ENCODE measurements at places on chromosomes 3 and 15. TPM values are rescaled to one million over a fixed set of nuclear protein-coding genes. Genes with fewer than 3 reads are reported as not detected.

TMEM45A gene
- total RNA-seq: 15.9 TPM

WDR76 gene
- 6.2 TPM for total RNA-seq

GLDN gene
- total RNA-seq: 21.8 TPM

SPINK8 gene
- not detected for total RNA-seq

SNURF gene
- total RNA-seq: 11.5 TPM

MCF2L2 gene
- 1.2 TPM for total RNA-seq

DNA sequence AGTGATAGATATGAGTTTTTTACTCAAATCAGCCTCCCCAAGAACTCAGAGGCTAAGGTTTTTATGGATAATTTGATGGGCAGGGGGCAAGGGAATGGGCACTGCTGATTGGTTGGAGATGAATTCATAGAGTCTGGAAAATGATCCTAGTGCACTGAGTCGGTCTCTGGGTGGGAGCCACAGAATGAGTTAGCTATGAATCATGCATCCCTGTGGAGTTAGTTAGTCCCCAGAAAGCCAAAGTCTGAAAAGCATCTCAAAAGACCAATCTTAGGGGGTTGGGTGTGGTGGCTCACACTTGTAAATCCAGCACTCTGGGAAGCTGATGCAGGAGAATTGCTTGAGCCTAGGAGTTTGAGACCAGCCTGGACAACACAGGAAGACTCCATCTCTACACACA is 516.1 kb downstream of the AGBL1 start:
- no peaks in the 10 kb centered on the region for H3K27me3 ChIP-seq
- no peak overlapping the region for H3K4me3 ChIP-seq
- H3K27ac ChIP-seq: no peak overlapping the region
- DNase-seq: no peak
- H3K36me3 ChIP-seq: no peaks in the 10 kb centered on the region

- no peaks in the 10 kb centered on the region for H3K27me3 ChIP-seq
- H3K36me3 ChIP-seq: no peaks in the 10 kb centered on the region
- H3K27ac ChIP-seq: no peak within 1 kb of the TSS
- peak within 1 kb of the TSS; percentile 52 for H3K4me3 ChIP-seq
These were observed at the start of gene PRRT3 for GRCh38 chr3:9951962-9952805. TSS of gene PRRT3 (minus strand) at chr3:9952408. CDS start at chr3:9950115, 2,293 bp downstream.

GRCh38 chr3:148599481-148599880 is 98.2 kb upstream of the AGTR1 start:
- no peaks in the 10 kb centered on the region for H3K27me3 ChIP-seq
- H3K36me3 ChIP-seq: no peaks in the 10 kb centered on the region
- DNase-seq: no peak
- H3K4me1 ChIP-seq: no peaks in the 10 kb centered on the region
- H3K27ac ChIP-seq: no peak overlapping the region

DNA sequence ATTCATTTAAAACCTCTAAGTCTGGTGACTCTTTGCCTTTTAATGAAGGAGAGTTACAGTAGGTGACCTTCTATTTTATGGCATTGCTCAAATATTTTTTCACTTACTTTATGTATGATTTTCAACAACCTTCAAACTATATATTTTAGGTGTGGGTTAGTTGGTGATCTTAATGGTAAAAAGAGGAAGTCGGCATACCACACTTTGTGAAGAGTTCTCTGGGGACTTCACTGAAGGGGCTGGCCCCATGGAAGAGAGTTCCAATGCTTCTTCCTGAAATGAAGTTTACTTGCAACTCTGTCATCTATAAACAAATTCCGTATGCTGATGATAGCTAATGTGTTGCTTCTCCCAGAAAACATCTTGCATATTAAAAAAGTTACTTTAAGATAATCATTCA is 647.0 kb upstream of the SGO1 start:
- H3K4me3 ChIP-seq: no peak overlapping the region
- no peaks in the 10 kb centered on the region for H3K36me3 ChIP-seq
- DNase-seq: no peak
- H3K27me3 ChIP-seq: no peaks in the 10 kb centered on the region

DNA sequence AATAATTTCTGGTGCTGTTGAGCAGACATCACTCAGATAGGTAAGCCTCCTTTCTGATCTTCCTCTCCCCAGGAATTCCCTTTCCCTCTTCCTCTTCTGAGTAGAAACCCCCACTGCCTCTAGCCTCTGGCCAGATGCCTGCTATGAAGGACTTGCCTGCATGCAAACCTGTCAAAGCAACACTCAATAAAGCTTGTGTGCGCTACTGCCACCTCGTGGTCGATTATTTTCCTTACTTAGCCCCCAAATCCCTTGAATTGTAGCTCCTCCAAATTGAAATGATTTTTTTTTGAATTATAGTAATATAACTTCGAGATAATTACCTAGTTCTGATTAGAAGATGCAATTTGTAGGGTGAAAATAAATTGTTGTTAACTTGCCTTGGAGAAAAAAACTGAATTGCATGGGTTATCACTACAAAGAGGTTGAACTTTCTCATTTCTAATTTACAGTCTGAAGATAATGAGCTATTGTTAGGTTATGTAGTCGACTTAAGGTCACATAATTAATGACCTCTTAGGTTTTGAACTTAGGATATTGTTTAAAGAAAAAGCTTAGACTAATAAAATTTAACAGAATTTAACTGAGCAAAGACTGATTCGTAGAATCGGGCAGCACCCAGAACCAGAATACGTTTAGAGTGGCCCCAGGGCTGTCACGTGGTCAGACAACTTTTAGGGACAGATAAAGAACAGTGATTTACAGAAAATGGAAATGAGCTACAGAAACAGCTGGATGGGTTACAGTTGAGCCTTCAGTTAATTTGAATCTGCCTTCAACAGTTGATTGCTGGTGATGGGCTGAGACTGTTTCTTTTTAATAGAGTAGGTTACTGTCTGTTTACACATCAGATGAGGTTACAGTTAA is 269.3 kb downstream of the ARPP21 start:
- H3K27me3 ChIP-seq: no peaks in the 10 kb centered on the region
- H3K4me3 ChIP-seq: no peak overlapping the region
- H3K27ac ChIP-seq: no peak overlapping the region
- H3K4me1 ChIP-seq: no peaks in the 10 kb centered on the region
- DNase-seq: peak; percentile 61

GRCh38 chr3:27642796-27643195 is 79.3 kb downstream of the EOMES start:
- no peak overlapping the region for H3K4me3 ChIP-seq
- no peaks in the 10 kb centered on the region for H3K4me1 ChIP-seq
- no peaks in the 10 kb centered on the region for H3K36me3 ChIP-seq
- H3K27me3 ChIP-seq: no peaks in the 10 kb centered on the region
- no peak overlapping the region for H3K27ac ChIP-seq

DNA sequence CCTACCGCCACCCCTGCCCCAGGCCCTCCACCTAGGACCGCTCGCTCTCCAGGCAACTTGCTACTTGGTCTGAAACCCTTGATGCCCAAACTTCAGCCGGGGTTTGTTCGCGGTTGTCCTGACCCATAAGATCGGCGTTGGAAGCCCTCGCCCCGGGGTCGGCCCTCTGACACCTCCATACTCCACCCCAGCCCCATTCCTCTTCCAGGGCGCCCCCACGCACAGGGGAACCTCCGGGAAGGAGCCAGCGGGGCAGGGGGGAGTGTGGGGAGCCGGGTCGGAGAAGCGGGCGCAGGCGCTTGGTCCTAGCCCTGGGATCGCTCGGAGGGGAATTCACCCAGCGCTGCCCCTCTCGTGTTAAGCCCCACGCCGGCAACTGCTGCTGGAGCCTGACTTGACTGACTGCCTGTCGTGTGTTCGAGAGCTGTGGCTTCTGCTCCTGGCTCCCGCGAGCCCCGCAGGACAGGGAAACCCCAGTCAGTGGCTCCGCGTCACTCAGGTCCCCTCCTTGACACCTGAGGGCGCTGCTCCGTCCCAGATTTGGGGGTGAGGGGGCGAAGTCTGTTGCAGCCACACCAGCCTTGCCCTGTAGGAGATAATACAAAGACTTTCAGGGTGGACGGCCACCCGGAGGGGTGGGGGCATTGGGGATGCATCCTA is 675 bp downstream of the RYR3 start:
- H3K27me3 ChIP-seq: peaks cover 22% of the 10 kb centered on the region
- H3K36me3 ChIP-seq: no peaks in the 10 kb centered on the region
- H3K4me1 ChIP-seq: no peaks in the 10 kb centered on the region
- H3K27ac ChIP-seq: no peak overlapping the region

DNA sequence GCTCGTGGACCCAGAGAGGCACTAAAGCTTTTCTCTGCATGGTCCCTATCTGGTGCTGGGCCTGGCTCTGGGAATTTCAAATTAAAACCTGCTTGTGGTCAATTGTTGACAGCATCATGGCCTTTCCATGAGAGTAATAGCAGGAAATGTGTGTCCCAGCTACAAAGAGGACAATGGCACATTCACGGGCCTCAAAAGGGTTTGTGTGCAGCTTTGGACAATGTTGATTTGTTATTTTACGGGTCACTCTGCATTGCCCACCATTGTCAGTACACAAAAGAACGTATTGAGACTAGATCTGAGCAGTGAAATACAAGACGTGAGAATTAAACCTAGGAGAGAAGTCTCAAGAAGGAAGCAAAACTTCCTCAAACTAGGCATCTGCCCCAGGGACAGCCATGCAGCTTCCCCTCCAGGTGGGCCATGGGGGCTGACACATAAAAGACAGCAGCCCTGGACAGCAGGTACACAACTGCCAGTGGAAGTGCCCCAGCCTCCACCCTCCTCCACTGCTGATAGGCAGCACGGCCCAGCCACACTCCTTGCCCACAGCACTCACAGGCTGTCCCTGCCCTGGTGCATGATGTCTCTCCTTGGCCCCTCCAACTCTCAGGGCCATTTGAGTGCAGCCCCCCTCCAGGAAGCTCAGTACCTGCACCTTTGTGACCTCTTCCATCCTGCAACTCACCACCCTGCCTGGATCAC is 15.9 kb upstream of the LTF start:
- no peaks in the 10 kb centered on the region for H3K4me1 ChIP-seq
- no peak overlapping the region for H3K27ac ChIP-seq
- H3K36me3 ChIP-seq: no peaks in the 10 kb centered on the region
- H3K4me3 ChIP-seq: no peak overlapping the region

DNA sequence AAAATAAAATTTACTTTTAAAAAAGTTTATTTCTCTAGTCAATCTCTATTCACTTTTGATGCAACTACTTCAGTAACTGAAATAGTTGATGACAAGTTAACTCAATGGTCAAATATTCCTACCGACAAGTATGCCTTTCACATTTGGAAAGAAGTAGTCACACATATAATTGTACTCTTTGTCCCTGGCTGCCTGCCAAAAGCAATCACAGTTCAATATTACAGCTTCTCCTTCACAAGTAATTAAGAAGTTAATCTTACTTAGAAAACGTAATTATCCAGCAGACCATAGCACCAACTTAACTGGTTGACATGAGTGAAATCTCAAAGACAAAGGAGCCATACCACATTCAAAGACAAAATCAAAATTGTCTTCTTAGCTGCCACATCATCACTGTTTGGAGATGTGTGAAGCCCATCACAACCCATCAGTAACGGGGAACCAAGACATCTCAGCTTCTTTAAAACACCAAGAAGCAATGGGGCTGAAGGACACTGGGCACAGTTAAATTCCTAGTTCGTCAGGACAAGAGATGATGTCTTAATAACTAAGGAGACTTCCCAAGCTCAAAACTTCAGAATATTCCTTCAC is 86.1 kb downstream of the PLCH1 start:
- no peaks in the 10 kb centered on the region for H3K27me3 ChIP-seq
- no peak for DNase-seq
- H3K36me3 ChIP-seq: no peaks in the 10 kb centered on the region

DNA sequence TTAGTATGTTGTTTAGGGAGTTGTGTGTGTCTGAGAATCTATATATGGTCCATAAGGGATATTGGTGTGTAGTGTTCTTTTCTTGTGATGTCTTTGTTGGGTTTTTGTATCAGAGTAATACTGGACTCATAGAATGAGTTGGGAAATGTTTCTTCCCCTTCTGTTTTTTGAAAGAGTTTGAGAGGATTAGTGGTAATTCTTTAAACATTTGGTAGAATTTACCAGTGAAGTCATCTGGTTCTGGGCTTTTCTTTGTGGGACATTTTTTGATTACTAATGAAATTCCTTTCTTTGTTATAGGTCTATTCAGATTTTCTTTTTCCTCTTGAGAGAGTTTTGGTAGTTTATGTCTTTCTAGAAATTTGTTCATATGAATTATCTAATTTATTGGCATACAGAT is 16.9 kb downstream of the ACKR2 start:
- peaks cover 3% of the 10 kb centered on the region for H3K4me1 ChIP-seq
- H3K27me3 ChIP-seq: no peaks in the 10 kb centered on the region
- no peaks in the 10 kb centered on the region for H3K36me3 ChIP-seq
- no peak for DNase-seq
- H3K4me3 ChIP-seq: no peak overlapping the region

DNA sequence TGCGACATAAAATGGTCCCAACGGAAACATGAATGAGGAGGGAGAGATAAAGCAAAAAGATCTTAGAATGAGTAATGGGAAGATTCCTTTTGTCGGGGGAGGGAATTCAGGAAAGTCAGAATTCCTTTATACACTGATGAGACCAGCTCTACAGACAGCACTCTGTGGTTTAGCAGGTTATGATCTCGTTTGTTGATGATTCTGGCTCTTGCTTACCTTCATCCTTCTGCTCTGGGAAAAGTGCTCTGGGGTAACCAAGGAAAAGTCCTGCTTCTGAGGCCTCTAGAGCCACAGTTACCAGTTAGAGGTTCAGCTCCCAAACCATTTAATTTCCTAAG is 150.7 kb upstream of the NR2E3 start:
- no peak for DNase-seq
- H3K27ac ChIP-seq: no peak overlapping the region
- no peaks in the 10 kb centered on the region for H3K4me1 ChIP-seq

- H3K27me3 ChIP-seq: no peaks in the 10 kb centered on the region
- H3K4me1 ChIP-seq: no peaks in the 10 kb centered on the region
- no peaks in the 10 kb centered on the region for H3K36me3 ChIP-seq
- no peak for DNase-seq
- no peak overlapping the region for H3K27ac ChIP-seq
These were observed 268.7 kb upstream of the AGTR1 start for GRCh38 chr3:148428862-148429605.

GRCh38 chr3:8256441-8257071 is 245.1 kb upstream of the LMCD1 start:
- H3K4me1 ChIP-seq: no peaks in the 10 kb centered on the region
- no peak overlapping the region for H3K4me3 ChIP-seq
- H3K36me3 ChIP-seq: no peaks in the 10 kb centered on the region
- no peaks in the 10 kb centered on the region for H3K27me3 ChIP-seq
- no peak for DNase-seq

DNA sequence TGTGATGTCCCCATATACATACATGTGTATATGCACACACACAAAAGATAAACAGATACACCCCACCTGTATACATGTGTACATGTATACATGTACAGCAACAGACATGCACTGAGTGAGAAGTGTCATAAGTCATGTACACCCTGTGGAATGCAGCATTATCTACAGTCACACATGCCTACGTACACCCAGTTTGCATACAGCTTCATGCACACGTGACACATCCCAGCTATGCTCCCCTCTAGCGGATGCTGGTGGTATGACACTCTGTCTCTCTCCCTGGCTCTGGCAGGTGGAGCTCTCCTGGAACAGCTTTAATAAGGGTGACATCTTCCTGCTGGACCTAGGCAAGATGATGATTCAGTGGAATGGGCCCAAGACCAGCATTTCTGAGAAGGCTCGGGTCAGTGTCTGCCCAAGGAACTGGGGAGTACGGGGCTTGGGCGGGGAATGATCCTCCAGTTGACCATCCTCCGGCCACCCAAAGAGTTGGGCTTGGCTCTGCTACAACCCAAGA is 6.3 kb downstream of the VILL start:
- H3K27me3 ChIP-seq: no peaks in the 10 kb centered on the region
- H3K36me3 ChIP-seq: peaks cover 3% of the 10 kb centered on the region
- peaks cover 21% of the 10 kb centered on the region for H3K4me1 ChIP-seq
- no peak overlapping the region for H3K27ac ChIP-seq

GRCh38 chr3:132399054-132399929 is 18.0 kb upstream of the DNAJC13 start:
- H3K36me3 ChIP-seq: no peaks in the 10 kb centered on the region
- no peak for DNase-seq
- no peak overlapping the region for H3K4me3 ChIP-seq

Data from upper lobe of right lung (tissue), 1 donor.